Activated T-cell treated with anti-CD3 and anti-CD28 coated beads, Interleukin-2, amount 50 U/mL, for 72 hours (primary cell): ENCODE measurements at places on chromosomes 3 and 15. TPM values are rescaled to one million over a fixed set of nuclear protein-coding genes. Genes with fewer than 3 reads are reported as not detected.

DNA sequence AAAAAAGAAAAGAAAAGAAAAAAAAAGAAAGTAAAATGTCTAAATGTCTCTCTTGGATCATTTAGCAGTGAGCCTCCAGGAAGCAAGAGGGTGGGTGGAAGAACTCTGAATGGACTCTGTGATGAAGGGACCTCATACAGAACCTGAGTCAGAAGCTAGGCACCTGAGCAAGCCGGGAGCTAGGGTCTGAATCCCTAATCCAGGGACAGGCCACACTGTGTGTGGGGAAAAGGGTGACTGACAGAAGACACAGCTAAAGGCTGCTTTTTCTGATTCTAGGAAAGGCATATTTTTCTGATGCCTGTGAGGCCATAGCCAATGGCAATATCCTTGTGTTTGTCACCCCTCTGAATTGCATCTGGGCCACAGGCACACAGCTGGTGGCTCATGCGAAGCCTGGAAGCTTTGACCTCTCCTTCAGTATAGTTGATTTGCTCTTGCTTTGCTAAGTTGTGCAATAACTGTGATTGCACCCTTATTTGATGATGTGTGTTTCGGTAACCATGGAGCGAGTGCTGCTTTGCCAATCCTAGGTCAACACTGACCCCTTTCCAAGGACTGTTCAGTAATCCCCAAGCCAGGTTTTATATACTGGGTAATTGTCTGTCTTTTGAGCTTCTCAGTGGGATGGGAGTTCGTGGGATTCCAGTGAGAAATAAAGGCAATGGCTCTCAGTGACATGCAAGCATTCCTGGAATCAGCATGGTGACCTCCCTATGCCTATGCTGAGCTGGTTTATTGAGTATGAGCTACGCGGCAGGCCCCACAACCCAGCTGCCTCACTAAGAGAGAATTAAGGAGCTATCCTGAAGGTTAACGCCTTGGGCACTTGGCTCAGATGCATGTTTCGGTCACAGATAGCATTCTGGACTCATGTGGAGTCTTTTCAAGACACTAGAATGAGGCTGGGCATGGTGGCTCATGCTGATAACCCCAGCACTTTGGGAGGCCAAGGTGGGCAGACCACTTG is 49.0 kb upstream of the OSBPL11 start:
- DNase-seq = no peak
- no peak overlapping the region for H3K4me3 ChIP-seq
- no peaks in the 10 kb centered on the region for H3K36me3 ChIP-seq
- no peaks in the 10 kb centered on the region for H3K4me1 ChIP-seq

GRCh38 chr15:91852741-91853510 is 582 bp upstream of the SLCO3A1 start:
- H3K36me3 ChIP-seq = no peaks in the 10 kb centered on the region
- DNase-seq = peak; percentile 71
- peak overlapping the region; percentile 67 for H3K4me3 ChIP-seq

DNA sequence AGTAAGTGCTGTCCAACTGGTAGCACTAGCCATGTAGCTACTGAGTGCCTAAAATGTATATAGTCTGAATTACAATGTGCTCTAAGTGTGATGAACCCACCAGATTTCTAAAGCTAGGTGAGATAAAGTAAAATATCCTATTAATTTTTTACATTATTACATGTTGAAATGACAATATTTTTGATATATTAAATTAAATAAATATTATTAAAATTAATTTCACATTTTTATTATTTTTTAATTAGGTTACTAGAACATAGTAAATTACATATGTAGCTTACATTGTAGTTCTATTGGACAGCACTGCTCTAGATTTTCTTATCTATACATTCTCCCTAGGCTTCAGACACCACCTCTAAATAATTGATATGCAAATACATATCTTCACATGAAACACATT is 9.2 kb upstream of the OR5K1 start:
- no peaks in the 10 kb centered on the region for H3K36me3 ChIP-seq
- H3K27ac ChIP-seq = no peak overlapping the region
- no peak for DNase-seq

DNA sequence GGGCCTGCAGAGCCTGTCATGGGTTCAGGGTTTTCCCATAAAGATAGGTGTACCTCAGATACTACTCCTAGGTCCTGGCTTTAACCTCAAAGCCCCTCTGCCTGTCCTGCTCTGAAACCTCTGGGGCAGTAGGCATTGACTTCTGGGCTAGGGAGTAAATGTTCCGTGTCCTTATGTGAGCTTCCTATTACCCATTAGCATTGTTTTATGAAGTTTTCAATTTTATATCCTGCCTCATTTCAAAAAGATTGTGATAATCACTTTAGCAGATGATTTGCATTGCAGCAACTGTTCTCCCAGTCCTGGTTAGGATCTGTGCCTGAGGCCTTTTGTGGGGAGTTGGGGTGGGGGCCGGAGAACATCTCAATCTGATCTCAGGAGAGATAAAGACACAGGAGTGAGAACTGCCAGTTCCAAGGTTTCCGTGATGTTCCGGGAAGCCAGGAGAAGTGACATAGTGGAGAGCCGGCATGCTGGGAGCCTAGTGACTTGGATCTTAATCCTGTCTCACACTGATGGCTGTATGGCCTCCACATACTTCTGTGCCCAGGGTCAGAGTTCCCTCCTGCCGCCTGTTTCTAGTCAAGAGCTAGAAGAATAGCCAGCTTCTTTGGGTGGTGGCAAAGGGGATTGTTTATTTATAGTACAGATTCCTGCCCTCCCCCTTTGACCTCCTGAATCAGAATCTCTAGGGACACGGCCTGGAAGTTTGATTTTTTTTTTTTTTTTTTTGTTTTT is 10.6 kb downstream of the TPM1 start:
- H3K4me3 ChIP-seq = no peak overlapping the region
- no peaks in the 10 kb centered on the region for H3K27me3 ChIP-seq
- H3K4me1 ChIP-seq = peaks cover 14% of the 10 kb centered on the region
- no peak overlapping the region for H3K27ac ChIP-seq

GRCh38 chr3:116046350-116046749 is 398.9 kb downstream of the LSAMP start:
- H3K27ac ChIP-seq = no peak overlapping the region
- no peaks in the 10 kb centered on the region for H3K4me1 ChIP-seq
- H3K36me3 ChIP-seq = no peaks in the 10 kb centered on the region
- H3K4me3 ChIP-seq = no peak overlapping the region
- DNase-seq = no peak

GRCh38 chr3:32813180-32813579 is 4.6 kb upstream of the TRIM71 start:
- H3K4me3 ChIP-seq = no peak overlapping the region
- H3K27me3 ChIP-seq = peaks cover 27% of the 10 kb centered on the region
- H3K36me3 ChIP-seq = no peaks in the 10 kb centered on the region
- DNase-seq = no peak
- peaks cover 28% of the 10 kb centered on the region for H3K4me1 ChIP-seq

DNA sequence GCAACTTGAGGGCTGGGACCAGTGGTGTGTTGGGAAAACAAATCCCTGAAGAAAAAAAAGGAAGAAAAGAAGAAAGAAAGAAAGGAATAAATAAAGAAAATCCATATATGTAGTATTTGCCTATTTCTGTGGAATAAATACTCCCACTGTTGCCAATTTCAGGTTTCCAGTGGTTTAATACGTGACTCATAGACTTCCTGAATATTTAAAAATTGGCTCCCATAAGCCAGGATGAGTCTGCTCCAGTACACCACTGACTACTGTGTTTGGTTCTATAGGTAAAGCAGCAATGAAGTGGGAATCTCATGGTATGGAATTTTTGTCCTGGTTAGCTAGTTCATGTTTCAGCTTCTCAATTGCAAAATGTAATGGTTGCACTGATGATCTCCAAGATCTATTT is 31.6 kb downstream of the PYDC2 start:
- H3K4me1 ChIP-seq = no peaks in the 10 kb centered on the region
- H3K4me3 ChIP-seq = no peak overlapping the region
- H3K27me3 ChIP-seq = no peaks in the 10 kb centered on the region
- H3K36me3 ChIP-seq = no peaks in the 10 kb centered on the region
- H3K27ac ChIP-seq = no peak overlapping the region

DNA sequence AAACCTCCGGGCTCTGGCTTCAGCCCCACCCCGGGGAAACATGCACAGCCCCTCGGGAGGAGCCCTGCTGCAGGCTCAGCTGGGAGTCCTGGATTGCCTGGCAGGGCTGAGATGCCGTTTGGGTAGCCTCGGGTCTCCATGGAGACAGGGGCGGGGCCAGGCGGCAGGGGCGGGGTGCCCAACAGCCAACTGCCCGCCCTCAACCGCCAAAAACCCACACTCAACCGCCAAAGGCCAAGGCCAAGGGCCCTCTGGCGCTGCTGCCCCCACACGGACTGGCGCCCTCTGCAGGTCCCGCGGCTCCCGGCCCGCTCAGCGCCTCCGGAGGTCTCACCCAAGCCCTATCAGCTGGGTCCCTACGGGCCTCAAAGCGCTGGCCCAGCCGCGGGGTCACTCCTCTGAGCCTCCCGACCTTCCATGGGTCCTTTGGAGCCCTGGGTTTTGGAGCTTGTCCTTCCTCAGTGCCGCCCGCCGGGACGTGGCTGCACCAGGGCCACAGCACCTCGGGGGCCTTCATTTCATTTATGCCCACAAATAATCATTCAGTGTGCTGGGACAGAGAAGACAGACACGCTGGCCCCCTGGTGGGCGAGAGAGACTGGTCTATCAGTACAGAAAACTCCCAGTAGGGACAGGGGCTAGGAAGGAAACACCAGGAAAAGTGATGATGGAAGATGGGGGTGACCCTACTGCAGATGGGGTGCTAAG is 33.5 kb upstream of the ACAD9 start:
- H3K27ac ChIP-seq = peak overlapping the region; percentile 66
- DNase-seq = peak; percentile 87
- no peaks in the 10 kb centered on the region for H3K27me3 ChIP-seq
- H3K4me1 ChIP-seq = peaks cover 23% of the 10 kb centered on the region
- no peaks in the 10 kb centered on the region for H3K36me3 ChIP-seq

GRCh38 chr15:56797720-56798275 is 64.5 kb upstream of the ZNF280D start:
- H3K36me3 ChIP-seq = peaks cover 3% of the 10 kb centered on the region
- no peak for DNase-seq
- no peak overlapping the region for H3K4me3 ChIP-seq
- H3K27me3 ChIP-seq = peaks cover 8% of the 10 kb centered on the region
- H3K27ac ChIP-seq = no peak overlapping the region

DNA sequence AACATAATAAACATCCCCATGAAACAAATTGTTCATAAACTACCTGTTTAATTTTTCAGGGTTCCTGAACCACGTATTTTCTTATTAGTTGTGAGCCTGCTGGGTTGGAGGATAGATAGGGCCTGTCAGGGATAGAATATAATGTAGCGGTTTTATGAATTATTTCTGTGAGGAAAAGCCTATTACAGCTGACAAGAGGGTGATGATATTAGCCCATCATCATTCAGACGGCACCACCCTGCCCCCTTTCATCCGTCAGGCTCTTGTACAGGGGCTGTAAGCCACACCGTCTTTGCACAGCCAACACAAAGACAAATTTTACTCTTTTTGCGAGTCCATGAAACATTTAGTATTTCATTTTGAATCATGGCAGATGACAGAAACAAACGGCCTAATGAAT is 335.3 kb upstream of the TMCO5A start:
- no peak overlapping the region for H3K27ac ChIP-seq
- no peaks in the 10 kb centered on the region for H3K36me3 ChIP-seq
- no peak overlapping the region for H3K4me3 ChIP-seq
- H3K27me3 ChIP-seq = no peaks in the 10 kb centered on the region
- no peak for DNase-seq
- H3K4me1 ChIP-seq = no peaks in the 10 kb centered on the region

DNA sequence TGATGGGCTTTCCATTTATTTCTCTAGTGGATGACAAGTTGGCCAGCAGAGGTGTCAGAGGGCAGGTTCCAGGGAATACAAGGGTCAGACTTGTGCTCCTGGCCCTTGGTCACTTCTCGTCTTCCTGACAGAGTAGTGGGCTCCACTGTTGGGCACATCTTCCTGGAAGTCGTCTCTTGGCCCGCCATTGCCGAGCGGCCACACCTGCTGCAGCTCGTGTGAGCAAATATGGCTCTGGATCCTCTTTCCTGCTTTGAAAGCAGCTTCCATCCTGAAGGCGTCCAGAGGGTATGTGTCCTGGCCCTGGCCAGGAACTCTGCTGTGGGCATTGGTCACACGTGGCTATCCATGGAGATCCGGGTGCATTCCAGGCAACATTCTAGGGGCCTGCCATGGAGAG is 100.2 kb downstream of the SNRPN start:
- no peak overlapping the region for H3K27ac ChIP-seq
- H3K4me1 ChIP-seq = no peaks in the 10 kb centered on the region
- no peaks in the 10 kb centered on the region for H3K27me3 ChIP-seq
- DNase-seq = no peak
- H3K36me3 ChIP-seq = peaks cover 93% of the 10 kb centered on the region

- no peaks in the 10 kb centered on the region for H3K27me3 ChIP-seq
- peaks cover 75% of the 10 kb centered on the region for H3K36me3 ChIP-seq
- no peak for DNase-seq
- H3K27ac ChIP-seq = peak overlapping the region; percentile 91
- peak overlapping the region; percentile 78 for H3K4me3 ChIP-seq
Measured at GRCh38 chr3:30672959-30673358, 66.6 kb downstream of the TGFBR2 start.

Gene GADL1
- not detected for total RNA-seq

Gene PTX3
- 0.65 TPM for total RNA-seq

Gene SPSB4
- total RNA-seq = not detected

Gene REC114
- total RNA-seq = not detected

Gene C2CD4A
- total RNA-seq = 0.46 TPM

Gene GPR176
- 0.72 TPM for total RNA-seq
